ENCODE measurements at places on chromosomes 3 and 15. TPM values are rescaled to one million over a fixed set of nuclear protein-coding genes. Genes with fewer than 3 reads are reported as not detected.

Gene SMCO1
- not detected for total RNA-seq

Gene CHRNA7
- total RNA-seq = 0.26 TPM

Gene SAMMSON
- total RNA-seq = under 0.01 TPM

Gene MRAS
- total RNA-seq = 48.0 TPM

Gene PLSCR5
- total RNA-seq = not detected

Gene AGBL1
- total RNA-seq = not detected

Gene STARD5
- 14.9 TPM for total RNA-seq

Gene PAK6
- under 0.01 TPM for total RNA-seq

Gene KLHL6
- total RNA-seq = not detected

Gene EPHB1
- 0.50 TPM for total RNA-seq

Gene TEX55
- total RNA-seq = not detected

Gene SLC12A1
- not detected for total RNA-seq

Gene GRM2
- under 0.01 TPM for total RNA-seq

Gene TRIM42
- total RNA-seq = not detected

Gene ROBO1
- total RNA-seq = 104 TPM

Gene ACTRT3
- total RNA-seq = 6.1 TPM

Gene CYP1A2
- not detected for total RNA-seq

Gene C3orf20
- total RNA-seq = not detected

Gene NMNAT3
- 2.8 TPM for total RNA-seq

Gene GOLGA8T
- 0.26 TPM for total RNA-seq

Gene SLC22A13
- total RNA-seq = 0.33 TPM

Gene MYO5C
- total RNA-seq = under 0.01 TPM

Gene NIPA2
- 41.6 TPM for total RNA-seq

Gene TMOD2
- 8.0 TPM for total RNA-seq

Gene ERICH6
- total RNA-seq = under 0.01 TPM

Gene TTC21A
- total RNA-seq = 1.5 TPM

Gene SI
- total RNA-seq = not detected

Gene ABI3BP
- total RNA-seq = 6.2 TPM

Gene HAPLN3
- total RNA-seq = 2.8 TPM

Gene CCK
- 1.0 TPM for total RNA-seq

Gene TM4SF18
- total RNA-seq = not detected

Gene RPL29
- 1,076 TPM for total RNA-seq

Gene CPNE4
- not detected for total RNA-seq

Gene PLA2G4E
- total RNA-seq = not detected

Gene TUSC7
- total RNA-seq = not detected

Gene DNAJC17
- total RNA-seq = 17.7 TPM

Gene GREM1
- total RNA-seq = 364 TPM

Gene ZBED2
- not detected for total RNA-seq

Gene LHFPL4
- under 0.01 TPM for total RNA-seq

Gene MYEF2
- total RNA-seq = 6.2 TPM

Gene TNK2
- total RNA-seq = 6.9 TPM

Gene CCDC39
- under 0.01 TPM for total RNA-seq

Gene SPINK8
- total RNA-seq = not detected

Gene SLC28A2
- not detected for total RNA-seq

Gene MOBP
- total RNA-seq = not detected

Gene C3orf85
- not detected for total RNA-seq

Gene NR1I2
- under 0.01 TPM for total RNA-seq

Gene JMJD7
- 3.6 TPM for total RNA-seq

Gene KCNMB2
- 0.17 TPM for total RNA-seq

Gene C15orf61
- 7.4 TPM for total RNA-seq

Gene DMXL2
- total RNA-seq = 31.2 TPM

Gene KAT2B
- total RNA-seq = 7.7 TPM

Gene UNC13C
- not detected for total RNA-seq

Gene CRYGS
- total RNA-seq = 1.0 TPM

Gene TRA2B
- total RNA-seq = 80.6 TPM

All from fibroblast of lung (primary cell).